ENCODE measurements at places on chromosomes 5 and 9. TPM values are rescaled to one million over a fixed set of nuclear protein-coding genes. Genes with fewer than 3 reads are reported as not detected.

ROPN1L gene
- total RNA-seq: 0.26 TPM

GRCh38 chr5:78841767-78842166 is 143.3 kb downstream of the ARSB start:
- DNase-seq: no peak

SHISAL2B gene
- not detected for total RNA-seq

DNA sequence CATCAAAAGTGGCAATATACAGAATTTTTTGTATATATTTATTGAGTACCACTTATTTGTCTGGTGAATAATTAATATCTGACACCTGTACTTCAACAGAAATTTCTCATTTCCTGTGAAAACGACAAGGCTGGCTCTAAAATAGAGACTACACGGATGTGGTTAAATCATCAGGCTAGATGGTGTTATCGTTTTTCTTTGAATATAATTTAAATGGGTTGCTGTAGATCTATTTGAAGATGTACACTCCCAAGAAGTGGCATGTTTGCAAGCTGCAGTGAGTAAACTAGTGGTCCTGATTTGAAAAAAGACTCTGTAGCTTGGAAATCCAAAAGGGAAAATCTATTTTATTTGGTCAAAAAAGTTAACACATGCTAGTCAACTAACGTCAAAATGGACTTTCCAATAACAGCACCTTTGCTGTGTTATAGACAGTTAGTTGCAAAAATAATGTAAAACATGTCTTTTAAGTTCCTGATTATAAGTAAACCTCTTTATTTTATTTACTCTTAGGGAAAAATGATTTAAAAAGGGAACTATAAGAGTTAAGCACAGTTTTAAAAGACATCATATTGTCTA is 13.8 kb downstream of the ST8SIA4 start:
- DNase-seq: no peak

DNA sequence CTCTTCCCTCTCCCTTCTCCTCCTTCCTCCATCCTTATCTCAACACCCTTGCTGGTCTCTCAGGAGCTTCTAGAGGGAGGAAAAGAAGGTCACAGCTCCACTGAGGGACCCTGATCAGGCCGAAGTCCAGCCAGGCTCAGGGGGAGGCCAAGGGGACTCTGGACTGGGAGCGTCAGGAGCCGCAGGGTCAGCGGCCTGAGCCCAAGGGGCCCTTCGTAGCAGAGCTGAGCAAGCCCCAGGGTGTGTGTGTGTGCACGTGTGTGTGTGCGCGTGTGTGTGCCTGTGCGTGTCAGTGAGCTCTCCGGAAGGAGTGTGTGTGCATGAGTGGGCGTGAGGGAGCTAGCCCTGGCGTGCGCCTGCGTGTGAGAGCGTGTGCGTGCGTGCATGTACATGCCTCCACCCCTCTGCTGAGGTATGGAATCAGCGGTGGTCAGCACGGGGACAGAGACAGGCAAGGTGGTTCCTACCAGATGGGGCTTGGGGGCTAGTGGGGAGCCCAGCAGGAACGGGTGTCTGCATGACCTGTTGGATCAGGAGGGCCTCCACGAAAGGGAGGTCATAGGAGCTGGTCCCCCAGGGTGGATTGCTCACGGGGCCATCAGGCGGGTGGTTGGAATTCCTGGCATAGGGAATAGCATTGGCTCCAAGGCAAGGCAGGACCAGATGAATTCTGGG is 10.0 kb upstream of the AGPAT2 start:
- no peak for DNase-seq

DNA sequence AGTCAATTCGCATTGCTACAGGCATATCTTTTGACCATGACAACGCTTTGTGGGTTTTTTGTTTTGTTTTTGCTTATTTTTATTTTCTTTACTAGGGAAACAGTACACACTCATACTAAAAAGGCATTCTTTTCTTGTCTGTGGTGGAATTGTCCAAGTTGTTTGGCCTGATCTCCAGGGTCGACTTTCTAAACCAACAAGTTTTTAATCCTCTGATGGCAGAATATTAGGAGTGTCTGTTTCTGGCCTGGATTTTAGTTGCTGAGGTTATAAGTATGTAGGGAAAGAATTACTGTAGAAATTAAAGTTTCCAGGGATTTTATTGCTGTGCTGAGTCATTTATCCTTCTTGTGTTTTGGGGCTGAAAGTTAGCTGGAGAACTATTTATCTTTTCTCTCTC is 218.5 kb downstream of the TAF11L14 start:
- DNase-seq: no peak

PRELID1 gene
- total RNA-seq: 106 TPM

DNA sequence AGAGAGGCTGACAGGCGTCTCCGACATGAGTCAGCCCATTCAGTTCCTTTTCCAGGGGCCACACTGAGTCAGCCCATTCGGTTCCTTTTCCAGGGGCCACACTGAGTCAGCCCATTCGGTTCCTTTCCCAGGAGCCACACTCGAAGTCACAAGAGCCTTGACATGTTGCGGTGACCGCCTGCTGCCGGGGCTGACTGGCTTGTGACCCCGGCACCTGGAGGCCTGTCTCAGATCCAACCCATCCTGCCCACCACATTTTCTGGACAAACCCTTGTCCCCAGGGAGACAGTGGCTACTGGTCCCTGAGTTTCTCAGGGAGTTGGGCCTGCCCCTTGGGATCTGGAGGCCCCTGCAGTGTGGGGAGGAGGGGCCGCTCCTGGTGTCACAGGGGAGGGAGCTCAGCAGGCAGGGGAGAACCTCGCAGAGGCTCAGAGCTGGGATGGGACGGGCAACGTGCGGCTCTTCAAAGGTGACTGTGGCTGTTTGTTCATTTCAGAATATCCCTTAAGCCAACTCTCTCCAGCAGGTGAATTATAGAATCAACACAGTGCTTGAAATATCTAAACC is 40.5 kb upstream of the LPCAT1 start:
- peak; percentile 62 for DNase-seq

DNA sequence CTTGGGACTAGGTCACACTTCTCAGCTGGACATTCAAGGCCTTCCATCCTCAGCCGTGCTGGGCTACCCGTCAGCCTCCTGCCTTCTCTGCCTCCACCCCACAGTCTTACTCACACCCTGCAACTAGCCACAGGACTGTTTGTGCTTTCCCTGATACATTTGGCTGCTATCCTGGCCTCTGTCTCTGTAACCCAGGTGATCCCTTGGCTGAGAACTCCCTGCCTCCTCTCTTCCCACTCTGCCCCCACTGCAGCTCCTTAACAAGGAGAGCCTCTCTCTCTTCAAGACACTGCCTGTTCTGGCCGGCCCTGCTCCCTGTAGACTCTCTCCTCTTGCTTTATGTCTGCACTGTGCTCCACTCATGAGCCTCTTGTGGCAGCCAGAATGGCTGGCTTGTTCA is 120.6 kb downstream of the MSX2 start:
- no peak for DNase-seq

DNA sequence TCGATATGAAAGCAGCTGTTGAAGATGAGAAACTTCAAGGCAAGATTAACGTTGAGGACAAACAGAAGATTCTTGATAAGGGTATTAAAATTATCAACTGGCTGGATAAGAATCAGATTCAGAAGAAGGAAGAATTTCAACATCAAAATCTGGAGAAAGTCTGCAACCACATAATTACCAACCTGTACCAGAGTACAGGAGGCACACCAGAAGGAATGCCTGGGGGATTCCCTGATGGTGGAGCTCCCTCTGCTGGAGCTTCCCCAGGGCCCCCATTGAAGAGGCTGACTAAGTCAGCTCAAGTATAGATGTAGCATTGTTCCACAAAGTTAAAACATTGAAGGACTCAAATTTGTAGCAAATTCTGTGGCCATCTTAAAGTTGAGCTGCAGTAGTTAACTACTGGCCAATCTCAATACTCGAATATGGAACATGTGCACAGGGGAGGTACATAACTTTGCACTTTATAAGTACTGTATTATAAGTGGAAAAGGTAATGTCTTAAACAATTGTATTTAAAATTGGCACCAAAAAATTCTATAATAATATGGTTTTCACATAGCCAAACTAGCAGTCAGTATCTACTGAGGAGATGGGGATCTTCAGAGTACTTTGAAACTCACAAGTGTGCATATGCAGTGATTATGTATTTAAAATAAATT is 237.5 kb downstream of the CHSY3 start:
- no peak for DNase-seq

GRCh38 chr5:171776770-171777759 is 8.6 kb upstream of the SMIM23 start:
- no peak for DNase-seq

DNA sequence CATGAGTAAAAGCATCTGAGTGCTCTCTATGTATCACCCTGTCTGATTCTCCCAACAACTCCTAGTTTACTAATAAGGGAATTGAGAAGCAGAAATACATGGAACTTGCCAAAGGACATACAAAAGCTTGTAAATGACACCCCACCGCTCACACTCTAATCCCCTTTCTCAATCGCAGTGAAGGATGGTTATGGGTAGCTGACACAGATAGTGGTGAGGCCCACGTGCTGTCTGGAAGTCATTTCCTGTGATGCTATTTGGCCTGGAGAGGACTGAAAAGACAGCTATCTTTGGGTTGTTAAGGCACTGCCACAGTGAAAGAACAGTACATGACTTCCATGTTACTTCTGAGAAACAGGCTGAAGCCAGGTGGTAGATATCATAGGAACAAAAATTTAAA is 117.0 kb downstream of the GLIS3 start:
- DNase-seq: no peak

DNA sequence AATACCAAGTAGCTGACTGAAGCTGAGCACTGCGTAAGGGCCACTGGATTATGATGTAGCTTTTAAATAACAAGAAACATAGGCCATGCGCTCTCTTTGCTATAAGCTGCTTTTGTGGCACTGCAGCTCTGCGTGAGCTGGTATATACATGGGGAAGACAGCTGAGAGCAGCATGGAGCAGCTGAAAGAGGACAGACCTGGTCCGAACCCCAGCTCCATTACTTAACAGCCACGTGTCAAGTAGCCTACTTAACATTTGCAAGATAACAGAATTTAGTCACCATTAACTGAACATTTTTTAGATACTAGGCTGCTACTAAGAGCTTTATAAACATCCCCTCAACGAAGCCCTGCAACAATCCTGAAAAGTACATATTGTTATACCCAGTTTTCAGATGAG is 69.3 kb downstream of the PTPN3 start:
- DNase-seq: no peak

ITK gene
- total RNA-seq: 6.0 TPM
